ENCODE measurements at places on chromosomes 5 and 9.

- no peak for DNase-seq
These were observed 63.4 kb upstream of the RNF38 start for GRCh38 chr9:36463467-36463866.

DNA sequence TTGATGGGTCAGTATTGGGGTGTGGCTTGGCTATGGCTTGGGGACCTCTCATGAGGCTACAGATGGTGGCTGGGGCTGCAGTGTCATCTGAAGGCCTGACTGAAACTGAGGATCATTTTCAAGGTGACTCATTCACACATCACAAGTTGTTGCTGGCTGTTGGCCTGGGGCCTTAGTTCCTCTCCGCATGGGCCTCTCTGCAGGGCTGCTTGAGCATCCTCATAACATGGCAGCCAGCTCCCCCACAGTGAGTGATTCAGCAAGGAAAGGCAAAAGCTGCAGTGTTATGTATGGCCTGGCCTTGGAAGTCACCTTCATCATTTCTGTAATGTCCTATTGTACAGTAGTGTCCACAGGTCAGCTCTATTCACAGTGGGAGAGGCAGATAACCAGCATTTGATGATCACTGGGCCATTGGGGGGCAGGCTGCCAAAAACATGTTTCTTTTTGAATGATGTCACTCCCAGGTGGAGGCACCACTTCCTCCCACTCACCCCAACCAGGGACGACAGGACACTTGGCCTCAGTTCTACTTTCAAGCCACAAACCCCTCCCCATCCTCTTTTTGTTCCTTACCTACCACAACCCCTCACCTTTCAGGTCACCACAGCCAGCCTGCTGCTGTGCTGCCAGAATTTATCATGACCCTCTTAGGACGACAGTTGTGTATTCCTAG, 14.4 kb downstream of the FGD3 start:
- no peak for DNase-seq

- DNase-seq, result no peak
These were observed 853.3 kb downstream of the MAT2B start for GRCh38 chr5:164358531-164359259.

DNA sequence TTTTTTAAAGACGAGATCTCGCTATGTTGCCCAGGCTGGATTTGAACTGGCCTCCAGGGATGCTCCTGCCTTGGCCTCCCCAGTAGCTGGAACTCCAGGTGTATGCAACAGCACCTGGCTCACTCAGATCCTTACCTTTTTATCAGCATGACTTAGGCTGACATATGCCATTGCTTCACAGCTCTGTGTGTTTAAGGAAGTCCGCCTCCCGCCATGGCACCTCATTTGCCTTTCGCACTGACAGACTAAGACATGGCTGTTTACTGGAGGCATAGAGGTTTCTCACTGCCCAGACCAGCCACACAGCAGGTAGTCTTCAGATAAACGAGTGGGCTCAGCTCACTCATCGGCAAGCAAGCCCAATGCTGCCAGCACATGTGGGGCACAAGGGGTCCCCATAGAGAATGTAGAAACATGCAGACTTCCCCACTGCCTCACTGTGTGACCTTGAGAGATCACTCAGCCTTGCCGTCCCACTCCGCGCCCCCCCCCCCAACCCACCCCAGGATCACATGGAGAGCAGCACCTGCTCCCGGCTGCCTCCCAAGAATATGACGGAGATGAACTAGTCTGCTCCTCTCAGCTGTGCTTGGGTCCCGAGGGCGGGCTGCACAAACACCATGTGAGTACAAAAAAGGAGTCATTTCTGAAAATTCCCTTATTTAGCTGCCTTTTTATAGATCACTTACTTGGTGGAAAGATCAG, 62.8 kb downstream of the DCP2 start:
- no peak for DNase-seq

DNA sequence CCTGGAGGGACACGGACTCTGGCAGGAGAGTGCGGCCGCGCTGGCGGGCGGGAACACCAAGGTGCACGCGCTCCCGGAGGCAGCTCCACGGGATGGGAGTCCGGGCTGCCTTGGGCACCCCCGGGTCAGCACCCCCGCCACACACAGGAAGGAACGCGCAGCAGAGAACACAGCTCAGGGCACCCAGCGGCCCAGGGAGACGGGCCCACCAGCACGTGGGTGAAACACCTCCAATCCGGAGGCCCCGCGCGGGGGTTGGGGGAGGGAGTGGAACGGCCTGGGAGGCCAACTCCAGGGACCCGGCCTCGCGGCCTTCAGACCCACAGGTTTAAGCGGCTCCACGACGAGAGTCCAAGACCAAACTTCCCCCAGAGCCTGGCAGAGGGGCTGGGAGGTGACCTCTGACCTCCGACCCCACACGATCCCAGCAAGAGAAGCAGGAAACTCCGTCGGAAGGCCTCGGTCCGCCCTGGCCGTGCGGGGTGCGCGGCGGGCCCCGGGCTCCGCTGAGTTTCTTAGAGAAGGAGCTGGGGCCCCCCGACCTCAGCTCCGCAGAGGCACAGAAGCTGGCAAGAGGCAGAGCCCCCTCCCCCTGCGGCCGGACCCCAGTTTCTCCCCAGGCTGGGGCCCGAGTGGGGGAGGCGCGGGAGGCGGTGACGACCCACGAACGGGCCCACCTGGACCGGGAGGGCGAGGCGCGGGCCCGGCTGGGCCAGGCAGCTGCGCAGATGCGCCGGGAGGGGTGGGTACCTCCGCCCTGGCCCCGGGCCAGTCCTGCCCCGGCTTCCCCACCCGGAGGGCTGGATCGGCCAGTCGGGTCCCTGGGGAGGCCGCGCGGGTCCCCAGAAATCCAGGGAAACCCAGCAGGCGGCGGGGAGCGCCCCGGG, 851 bp downstream of the NACC2 start:
- no peak for DNase-seq

GRCh38 chr5:175880797-175881312, 9.5 kb downstream of the CPLX2 start:
- no peak for DNase-seq

GRCh38 chr9:4333787-4334186, 33.9 kb upstream of the GLIS3 start:
- DNase-seq, result no peak

- DNase-seq, result no peak
These were observed 169.0 kb downstream of the IRX2 start for GRCh38 chr5:2582507-2582906.

DNA sequence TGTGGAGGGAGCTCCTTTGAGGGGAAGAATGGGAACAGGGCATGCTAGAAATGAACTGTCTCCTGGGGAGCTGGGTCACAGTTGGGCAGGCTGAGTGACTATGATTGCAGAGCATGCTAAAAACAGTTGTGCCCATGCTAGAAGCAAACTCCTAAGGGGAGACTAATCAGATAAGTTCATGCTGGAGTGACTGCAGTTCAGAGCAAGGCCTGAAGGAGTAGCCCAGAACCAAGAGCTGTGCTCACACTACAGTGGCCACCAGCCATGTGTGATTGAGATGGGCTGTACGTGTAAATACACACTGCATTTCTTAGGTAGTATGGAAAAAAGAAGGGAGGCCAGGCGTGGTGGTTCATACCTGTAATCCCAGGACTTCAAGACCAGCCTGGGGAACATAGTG, 10.3 kb upstream of the AK1 start:
- DNase-seq, result no peak

- no peak for DNase-seq
These were observed 169.2 kb upstream of the MAP1B start for GRCh38 chr5:71937921-71938698.

GRCh38 chr9:89690334-89690912, 85.6 kb downstream of the GADD45G start:
- no peak for DNase-seq

DNA sequence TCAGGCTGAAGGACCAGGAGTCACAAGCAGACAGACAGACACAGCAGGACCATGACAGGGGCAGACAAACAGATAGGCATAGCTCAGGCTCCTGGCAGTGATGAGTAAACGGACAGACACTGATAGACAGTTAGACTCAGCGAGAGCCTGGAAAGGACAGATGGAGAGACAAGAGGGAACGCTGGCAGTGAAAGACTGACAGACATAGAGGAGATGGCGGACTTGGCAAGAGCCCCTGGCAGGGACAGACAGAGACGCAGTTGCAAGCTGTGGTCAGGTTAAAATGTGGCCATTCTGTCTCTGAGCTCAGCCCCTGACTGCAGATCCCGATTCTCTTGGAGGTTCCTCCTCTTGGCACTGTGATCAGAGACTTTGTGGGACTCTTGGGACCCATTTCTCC, 13.6 kb downstream of the CSF2 start:
- no peak for DNase-seq

GRCh38 chr5:138807182-138807581, 54.0 kb downstream of the CTNNA1 start:
- no peak for DNase-seq

DNA sequence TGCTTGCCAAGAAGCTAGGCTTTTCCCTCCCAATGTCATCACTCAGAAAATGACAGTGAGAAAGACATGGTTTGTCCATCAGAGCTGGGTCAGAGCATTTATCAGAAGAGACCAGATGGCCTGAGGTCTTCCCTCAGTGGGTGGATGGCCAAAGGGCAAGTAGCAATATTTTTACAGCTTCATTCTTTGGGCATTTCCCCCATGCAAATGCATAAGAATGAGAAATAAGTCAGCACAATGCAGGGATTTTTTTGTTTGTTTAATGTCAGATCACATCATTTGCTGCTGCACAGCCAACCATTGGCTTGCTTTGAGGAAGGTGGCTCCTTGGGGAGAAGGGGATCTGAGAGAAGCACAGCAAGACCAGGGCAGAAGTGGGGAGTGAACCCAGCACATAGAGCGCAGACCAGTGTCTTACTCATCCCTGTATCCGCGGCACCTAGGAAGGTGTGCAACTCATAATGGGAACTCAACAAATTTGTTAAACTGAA, 209.6 kb downstream of the SEMA6A start:
- no peak for DNase-seq

- no peak for DNase-seq
These were observed 122.3 kb upstream of the RAI14 start for GRCh38 chr5:34533582-34534522.

DNA sequence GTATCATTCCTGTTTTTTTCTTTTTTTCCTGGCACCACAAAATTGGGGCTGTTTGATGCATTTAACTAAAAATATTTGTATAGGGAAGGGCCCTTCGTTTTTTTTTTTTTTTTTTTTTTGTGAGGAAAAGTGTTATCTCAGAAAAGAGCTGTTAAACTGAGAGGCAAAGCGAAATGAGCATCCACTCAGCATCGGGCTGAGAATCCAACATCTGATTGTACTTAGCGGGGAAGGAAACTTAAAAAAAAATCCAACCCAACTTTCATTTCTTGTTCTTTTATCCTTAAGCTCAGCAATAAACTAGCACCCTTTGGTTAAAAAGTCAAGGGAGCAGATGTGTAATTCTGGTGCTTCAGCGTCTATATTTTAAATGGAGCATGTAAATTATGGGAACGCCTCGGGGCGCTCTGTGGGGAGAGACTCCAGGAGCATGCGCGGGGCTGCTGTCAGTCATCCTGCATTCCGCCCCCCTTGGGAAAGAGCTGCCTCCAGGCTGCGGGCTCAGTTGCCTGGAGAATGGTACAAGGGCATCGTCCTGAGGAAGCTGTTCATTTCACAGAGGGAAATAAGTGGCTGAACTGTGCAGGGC, 33.3 kb downstream of the DMRT2 start:
- no peak for DNase-seq

Measured in esophagus squamous epithelium (tissue), 5 donors.